ENCODE measurements at places on chromosomes 11 and 22.

DNA sequence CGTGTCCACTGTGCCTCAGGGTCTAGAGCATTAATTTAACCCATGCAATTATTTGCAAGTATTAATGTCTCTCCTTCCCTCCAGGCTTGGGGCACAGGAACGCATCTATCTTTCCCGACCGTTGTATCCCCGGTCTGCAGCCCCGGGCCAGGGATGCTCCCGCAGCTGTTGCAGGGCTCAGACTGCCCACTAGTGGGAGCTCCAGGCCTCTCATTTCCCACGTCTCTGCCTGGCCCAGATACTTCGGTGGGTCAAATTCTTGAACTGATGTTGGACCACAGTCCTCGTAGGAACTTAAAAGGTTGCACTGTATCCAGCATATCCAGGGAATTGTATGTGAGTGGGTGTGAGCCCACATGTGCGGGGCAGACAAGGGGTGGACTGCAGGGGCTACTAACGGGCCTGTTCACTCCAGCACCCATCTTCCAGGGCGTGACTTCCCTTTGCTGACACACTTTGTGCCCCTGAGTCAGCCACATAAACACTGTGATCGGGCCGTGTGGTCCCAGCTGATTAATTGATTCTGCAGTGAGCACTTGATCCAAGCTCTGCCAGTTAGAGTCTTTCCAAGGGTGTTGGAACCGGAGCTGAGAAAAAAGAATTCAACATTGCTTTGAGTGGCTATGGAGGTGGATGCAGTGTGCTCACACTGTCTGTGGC is 451.3 kb downstream of the TBC1D22A start:
- DNase-seq = peak; percentile 43

GRCh38 chr11:29351301-29351873 is 665.4 kb downstream of the KCNA4 start:
- DNase-seq = no peak

GRCh38 chr11:12246989-12247388 is 130.4 kb upstream of the PARVA start:
- DNase-seq = no peak

GRCh38 chr11:74506823-74507222 is 13.3 kb upstream of the LIPT2 start:
- no peak for DNase-seq

GRCh38 chr22:38957046-38957770 is at the start of gene APOBEC3A:
Gene APOBEC3A, plus strand, starts transcription at chr22:38957609. Its CDS starts 83 bp downstream, at chr22:38957692.
- DNase-seq = no peak

- DNase-seq = no peak
Measured at GRCh38 chr11:15816260-15816871, 540.0 kb downstream of the SOX6 start.

GRCh38 chr11:95926726-95927125 is 2.8 kb upstream of the MTMR2 start:
- DNase-seq = no peak

DNA sequence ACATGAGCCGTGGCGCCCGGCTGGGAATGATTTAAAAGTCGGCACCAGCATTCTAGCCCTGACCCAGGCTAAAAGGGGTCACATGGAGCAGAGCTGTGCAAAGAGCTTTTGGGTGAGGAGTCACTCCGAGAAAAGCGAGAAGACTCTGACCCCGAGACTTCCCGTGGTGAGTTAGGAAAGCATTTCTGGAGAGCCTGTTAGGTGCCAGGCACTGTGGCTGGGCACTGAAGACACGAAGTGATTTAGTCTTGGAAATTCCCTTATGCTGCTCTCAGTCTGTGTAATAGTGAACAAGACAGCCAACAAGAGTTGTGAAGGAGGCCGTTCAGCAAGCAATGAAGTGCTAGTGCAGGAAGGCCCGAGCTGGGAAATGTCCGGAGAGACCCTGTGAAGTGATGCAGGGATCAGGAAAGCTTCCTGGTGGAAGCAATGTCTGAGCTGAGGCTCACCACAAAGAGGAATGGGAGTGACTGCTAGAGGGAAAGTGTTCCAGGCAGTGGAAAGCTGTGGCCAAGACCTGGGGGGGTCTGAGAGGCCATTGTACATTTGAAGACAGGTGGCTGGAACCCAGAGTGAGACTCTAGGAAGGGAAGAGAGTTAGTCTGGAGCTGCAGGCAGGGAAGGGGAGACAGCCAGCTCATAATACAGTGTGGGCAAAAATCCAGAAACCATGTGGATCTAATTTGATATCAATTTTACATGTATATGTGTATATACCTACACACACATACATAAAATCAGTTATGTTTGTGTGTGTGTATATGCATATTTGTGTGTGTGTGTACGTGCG is 31.6 kb downstream of the MARK2 start:
- DNase-seq = no peak

- DNase-seq = no peak
Measured at GRCh38 chr11:92141159-92141558, 83.5 kb upstream of the FAT3 start.

DNA sequence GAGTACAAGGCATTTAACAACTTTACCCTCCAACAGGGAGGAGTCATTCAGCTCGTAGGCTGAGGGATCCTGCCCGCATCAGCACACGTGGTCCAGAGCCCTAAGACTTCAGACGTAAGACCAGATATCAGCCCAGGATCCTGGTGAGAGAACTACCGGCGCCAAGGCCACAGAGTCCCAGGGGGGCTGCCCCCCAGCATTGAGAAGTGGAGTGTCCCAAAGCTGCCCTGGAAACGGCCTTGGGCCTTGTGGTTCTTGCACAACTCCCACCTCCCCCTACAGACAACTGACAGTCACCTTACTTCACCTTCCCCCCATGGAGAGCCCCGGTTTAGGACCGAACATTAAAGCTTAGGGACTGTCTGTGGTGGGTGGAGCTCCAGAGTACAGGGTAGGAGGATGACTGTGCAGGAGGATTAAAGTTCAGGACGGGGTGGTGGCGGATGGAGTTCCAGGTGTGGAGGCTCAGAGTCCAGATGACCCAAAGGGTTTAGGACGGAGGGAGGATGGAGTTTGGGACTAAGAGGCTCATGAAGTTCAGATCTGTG is 1.0 kb downstream of the C11orf91 start:
- no peak for DNase-seq

- no peak for DNase-seq
Measured at GRCh38 chr11:115462004-115462541, 42.1 kb downstream of the CADM1 start.

DNA sequence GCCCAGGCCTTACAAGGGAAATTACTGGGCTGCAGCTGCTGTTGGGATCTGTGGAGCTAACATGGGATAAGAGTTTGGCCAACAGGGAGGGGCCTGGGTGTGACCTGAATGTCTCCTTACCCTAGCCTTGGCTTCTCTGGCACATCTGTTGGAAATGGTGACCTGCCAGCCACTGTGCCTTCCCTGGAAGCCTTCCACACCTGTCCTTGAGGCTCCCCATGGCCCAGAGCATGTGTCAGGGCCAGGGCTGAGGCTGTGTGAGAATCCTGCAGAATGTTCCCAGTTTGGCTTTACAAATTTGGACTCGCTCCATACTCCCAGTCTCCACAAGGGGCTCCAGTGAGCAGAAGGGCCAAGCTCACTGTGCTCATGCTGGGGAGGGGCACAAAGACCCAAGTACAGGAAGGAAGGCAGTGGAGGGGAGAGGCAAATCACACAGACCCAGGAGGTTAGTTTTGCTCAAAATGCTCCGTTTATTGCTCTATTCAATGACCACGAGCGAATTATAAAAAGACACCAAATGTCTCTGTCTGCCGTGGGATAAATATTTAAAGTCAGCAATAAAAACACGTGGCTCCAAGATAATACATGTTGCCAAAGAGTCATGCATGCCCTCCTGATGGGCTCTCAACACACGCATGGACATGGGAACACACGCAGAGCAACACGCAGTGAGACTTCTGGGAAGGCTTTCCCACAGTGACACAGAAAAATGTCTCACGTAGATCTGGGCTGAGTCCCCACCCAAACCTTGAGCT is 1.7 kb upstream of the IGSF22 start:
- peak; percentile 33 for DNase-seq

DNA sequence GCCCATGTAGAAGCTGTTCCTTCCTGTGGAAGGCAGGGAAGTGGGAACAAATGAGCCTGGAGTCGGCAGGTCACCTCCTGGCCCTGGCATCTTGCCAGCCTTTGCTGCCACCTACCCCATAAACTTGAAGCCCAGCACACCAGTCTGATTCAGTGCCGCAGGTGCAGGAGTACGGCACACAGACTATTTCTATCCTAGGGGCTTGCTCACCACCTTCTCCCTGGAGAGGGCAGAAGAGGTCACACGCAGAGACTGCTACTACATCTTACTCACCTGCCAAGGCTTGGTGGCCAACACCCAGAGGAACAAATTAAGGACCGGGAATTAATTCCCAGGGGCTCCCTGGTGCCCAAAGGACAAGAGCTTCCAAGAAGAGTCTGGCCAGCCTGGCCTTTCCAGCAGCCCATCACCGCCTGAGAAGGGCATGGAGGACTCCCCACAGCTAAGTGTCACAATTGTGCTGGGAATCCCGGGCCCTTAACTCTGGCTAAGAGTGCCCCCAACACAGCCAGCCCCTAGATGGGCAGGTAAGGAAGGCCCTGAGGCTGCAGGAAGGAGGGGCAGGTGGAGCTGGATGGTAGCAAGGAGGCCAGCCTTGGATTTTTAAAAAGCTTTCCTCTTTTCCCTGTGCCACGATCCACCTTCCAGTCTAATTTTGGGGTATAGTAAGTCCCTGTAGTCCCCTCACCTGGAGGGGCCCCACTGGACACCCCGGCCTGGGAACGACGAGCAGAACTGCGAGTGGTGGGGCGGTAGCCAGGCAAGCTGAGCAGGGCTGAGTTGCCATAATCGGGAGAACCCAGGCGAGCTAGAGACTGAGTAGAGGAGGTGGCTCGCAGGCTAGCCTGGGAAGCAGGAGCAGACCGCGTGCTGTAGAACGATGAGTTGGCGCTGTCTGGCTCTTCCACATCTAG is 6.9 kb downstream of the IL18BP start:
- no peak for DNase-seq

GRCh38 chr11:109374032-109374431 is 48.0 kb upstream of the C11orf87 start:
- DNase-seq = no peak

GRCh38 chr11:11580012-11580411 is 41.8 kb downstream of the GALNT18 start:
- no peak for DNase-seq

DNA sequence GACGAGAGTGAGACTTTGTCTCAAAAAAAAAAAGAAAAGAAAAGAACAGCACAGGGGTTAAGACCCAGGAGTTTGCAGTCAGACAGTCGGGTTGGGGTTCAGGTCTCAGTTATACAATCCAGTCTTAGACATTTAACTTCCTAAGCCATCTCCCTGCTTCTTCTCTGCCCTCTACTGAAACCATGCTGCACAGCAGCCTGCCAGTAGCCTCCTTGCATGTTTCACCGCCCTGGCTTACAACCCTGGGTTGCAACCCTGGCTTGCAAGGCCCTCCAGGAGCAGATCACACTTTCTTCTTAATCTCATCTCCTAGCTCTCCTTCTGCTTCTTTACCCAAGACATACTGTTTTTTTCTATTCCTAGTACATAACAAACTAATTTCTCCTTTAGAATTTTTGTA is 5.9 kb upstream of the B3GAT3 start:
- DNase-seq = no peak

DNA sequence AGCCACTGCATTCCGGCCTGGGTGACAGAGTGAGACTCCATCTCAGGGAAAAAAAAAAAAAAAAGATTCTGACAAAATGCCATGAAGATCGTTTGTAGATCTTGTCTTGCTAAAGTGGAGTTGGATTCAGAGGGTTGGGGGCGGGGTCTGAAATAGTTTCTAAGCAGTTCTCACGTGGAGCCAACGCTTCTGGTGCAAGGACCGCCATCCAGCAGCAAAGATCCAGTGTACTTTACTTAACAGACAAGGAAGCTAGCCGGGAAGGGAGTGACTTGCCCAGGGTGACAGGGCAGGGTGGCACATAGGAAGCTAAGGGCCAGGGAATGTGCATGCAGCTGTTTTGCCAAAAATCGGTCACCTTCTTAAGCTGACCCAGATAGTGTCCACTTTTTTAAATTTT is 27.4 kb downstream of the APOL1 start:
- DNase-seq = no peak

DNA sequence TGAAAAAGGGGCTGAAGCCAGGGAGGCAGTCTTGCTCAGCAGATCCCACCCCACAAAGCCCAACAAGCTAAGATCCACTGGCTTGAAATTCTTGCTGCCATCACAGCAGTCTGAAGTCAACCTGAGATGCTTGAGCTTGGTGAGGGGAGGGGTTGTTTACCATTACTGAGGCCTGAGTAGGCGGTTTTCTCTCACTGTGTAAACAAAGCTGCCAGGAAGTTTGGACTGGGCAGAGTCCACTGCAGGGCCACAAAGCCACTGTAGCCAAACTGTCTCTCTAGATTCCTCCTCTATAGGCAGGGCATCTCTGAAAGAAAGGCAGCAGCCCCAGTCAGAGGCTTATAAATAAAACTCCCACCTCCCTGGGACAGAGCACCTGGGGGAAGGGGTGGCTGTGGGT is 746.1 kb upstream of the LRRC4C start:
- no peak for DNase-seq

- DNase-seq = no peak
Measured at GRCh38 chr22:20531404-20532201, 24.2 kb downstream of the MED15 start.

DNA sequence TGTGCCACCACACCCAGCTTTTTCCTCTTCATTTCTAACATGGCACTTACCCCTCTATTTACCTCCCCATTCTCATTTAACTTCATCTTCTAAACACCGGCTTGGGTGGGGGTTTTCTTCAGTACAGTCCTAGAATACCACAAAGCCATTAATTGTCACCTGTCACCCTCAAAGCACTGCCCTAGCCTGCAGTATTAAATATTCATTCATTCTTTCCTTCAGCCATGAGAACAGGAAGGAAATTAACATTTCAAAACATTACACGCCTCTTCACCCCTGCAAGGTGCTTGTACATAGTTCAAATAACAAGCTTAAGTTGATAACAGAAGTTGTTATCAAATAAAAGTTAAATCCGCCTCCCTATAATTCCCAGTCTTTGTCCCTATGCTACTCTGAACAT is 10.7 kb upstream of the VPS37C start:
- DNase-seq = no peak

GRCh38 chr11:70952191-70952590 is 300.2 kb downstream of the SHANK2 start:
- no peak for DNase-seq
